ENCODE measurements at places on chromosomes 3 and 15.

DNA sequence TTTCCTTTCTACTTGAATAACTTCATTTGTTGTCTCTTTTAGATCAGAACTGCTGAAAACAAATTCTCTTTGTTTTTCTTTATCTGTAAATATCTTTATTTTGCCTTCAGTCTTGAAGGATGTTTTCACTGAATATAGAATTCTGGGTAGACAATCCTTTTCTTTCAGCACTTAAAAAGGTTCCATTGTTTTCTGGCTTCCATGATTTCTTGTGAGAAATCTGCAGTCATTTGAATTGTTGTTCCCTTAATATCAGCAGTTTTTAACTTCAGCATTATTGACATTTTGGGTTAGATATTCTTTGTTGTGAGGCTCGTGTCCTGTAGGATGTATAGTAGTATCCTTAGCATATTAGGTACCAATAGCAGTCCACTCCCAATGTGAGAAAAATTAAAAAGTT, 65.8 kb downstream of the SV2B start:
- DNase-seq = no peak

GRCh38 chr3:57998366-57999283, 9.6 kb upstream of the FLNB start:
- DNase-seq = no peak

DNA sequence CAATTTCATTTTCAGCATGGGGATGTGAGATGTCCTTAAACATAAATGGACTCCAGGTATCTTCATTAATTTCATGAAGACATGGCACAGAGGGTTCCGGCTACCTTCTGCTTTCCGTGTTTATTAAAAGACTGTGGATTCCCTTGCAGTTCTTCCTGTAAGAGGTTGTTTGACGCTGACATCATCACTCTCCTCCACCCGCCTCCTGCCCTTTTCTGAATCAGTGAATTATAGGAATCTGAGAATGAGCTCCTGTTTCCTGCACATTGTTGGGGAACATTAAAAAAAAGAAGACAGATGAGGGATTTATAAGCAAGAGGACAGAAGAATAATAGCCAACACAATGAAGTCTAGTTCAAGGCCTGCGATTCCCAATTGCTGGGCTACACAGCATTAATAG, 191.3 kb downstream of the LPP start:
- no peak for DNase-seq

DNA sequence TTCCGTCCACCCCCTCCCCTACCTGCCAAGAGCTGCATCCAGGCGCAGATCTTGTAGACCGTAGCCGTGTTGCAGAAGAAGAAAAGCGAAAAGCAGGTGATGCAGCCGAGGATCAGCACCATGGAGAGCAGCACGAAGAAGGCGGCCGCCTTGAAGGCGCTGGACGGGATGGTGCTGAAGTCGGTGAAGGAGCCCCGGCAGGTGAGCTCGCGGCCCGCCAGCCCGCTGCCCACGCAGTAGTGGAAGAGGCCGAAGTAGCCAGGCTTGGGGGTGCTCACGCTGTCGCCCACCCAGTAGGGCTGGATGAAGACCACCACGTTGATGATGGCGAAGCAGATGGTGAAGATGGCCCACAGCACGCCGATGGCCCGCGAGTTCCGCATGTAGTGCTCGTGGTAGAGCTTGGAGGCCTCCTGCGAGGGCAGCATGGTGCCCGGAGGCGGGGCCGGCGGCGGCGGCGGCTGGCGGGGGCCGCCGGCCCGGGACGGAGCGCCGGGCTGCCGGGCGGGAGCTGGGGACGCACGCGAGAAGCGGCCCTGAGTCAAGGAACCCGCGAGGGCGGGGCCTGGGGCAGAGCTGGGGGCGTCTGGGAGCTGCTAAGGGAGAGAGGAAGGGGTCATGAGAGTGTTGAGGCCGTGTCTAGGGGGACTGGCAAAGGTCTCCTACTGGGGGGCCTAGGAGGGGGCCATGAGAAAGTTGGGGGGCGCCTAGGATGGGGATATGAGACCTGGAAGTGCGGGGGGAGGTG, 1.2 kb downstream of the LHFPL4 start:
- peak; percentile 58 for DNase-seq

- DNase-seq = no peak
Observed at GRCh38 chr3:103873021-103873420, 1438.2 kb downstream of the ZPLD1 start.

- DNase-seq = no peak
Observed at GRCh38 chr15:68625853-68626252, 47.1 kb downstream of the CORO2B start.

DNA sequence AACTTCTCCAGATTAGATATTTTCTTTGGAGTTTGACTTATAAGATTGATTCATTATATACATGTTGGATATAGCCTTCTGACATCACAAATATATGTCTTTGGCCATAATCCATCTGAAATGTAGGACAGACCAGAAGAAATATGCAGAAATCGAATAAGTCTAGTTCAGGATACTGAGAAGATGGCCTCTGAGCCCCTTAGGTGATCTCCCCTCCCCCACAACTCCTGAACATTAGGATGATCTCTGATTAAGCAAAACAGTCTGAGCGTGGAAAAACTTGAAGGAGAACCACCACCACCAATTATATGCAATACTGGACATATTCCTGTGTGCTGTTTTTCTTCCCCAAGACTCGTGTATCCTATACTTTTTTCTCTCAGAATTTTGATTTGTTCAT, 3.2 kb downstream of the SETD5 start:
- DNase-seq = no peak

DNA sequence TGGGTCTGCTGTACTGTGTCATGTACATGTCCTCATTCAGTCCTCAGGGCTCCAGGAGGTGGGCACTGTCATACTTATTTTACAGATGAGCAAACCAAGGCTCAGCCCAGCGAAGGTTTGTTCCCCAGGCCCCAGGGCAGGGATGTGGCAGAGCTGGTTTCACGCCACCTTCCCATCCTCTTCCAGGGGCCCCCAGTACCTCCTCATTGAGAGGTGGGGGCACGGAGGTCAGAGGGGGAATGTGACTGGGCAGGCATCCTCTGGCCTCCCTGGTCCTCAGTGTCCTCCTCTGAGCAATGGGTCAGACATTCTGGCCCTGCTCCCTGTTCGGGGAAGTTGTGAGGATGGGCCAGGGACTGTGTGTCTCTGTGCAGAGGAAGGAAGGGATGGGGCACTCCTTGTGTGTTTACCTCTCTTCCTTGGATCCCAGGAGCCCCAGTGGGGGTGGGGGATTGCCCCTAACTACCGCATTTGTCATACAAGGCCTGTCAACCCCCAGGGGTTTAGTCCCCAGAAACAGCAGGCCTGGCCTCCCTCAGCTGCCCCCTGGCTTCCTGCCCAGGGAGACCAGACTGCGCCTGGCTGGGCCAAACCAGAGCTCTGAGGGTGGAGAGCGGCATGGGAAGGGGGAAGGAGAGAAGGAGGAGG, 65.9 kb upstream of the LCTL start:
- DNase-seq = no peak

DNA sequence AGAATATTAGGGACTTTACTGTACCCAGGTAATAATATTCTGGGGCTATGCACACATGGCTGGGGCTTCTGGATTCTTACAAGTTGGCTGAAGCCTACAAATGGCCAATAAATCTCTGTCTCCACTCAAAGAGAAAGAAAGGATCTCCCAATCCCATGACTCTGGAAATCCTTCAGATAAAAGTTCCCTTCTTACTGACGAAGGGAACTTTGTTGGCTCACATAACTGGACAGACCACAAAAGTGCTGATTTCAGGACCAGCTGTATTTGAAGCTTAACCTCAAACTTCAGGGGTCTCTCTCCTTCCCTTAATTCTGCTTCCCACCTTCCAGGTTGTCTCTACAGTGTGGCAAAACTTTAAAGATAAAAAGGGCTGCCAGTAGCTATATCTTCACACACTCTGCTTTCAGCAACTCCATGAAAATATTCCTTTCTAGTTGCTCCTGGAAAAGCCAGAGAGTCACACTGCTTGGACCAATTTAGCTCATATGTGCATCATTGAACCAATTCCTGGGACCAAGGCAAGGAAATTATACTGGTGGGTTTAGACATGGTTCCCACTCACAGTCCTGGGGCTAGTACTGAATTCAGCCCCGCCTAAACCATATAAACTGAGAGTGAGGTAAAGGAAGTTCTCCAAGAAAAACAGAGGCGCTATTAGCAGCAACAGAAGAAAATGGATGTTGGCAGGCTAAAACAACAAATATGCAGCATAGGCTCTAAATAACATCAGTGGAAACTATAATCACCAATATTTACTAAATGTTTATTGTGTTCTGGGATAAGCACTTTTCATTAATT, 290.0 kb upstream of the GADL1 start:
- DNase-seq = no peak

DNA sequence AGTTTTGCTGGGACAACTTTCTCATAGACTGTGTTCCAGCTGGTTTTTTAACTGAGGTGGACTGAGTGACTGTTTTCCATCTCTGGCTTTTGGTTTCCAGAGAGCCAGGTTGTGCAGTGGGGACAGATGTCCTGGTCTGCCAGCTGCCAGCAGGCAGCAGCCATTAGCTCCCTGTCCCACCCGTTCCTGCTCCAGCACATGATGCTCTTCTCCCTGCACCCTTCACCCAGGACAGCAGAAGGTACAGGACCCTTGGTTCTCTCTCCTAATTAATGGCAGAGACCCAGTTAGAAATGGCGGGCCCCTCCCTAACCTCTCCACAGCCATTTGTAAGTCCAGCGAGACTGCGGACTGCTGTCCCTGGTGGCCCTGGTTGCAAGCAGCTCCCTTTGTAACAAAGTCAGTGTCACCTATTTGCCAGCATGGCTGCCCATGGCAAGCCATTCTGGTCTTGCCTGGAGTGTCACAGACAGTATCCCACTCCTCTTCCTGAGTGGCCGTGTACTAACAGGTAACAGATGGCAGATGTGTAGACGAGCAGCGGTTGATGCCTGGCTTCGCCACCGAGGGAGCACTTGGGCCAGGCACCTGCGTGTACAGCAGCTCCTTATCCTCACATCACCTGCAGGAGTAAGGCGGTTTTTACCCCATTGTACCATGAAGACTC, 148.3 kb downstream of the DNAJB8 start:
- no peak for DNase-seq

All from natural killer cell (primary cell).